ENCODE measurements at places on chromosomes 16 and 17.

GRCh38 chr16:52827456-52827855 is 225.2 kb downstream of the CHD9NB start:
- no peak for DNase-seq

DNA sequence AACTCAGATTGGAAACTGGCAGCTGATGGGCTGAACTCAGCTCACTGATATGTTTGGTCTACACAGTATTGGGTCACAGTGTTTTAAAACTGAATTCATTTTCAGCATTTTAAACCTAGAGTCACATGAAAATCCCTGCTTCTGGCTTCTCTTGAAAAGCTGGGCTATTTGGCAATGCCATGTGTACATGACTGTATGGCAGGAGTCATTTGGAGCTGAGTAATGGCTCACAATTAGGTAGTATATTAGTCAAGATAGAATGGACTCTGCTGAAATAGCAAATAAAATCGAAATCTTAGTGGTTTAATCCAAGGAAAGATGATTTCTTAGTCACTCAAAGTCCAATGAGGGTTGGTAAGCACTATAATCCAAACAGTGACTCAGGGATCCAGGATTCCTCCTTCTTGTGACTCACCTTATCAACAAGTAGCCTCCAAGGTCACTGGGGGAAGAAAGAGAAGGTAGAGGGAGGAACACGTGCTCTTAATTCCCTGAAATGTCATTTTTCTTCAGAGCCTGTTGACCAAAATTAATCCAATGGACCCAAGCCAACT is 13.9 kb upstream of the PMP22 start:
- no peak for DNase-seq

DNA sequence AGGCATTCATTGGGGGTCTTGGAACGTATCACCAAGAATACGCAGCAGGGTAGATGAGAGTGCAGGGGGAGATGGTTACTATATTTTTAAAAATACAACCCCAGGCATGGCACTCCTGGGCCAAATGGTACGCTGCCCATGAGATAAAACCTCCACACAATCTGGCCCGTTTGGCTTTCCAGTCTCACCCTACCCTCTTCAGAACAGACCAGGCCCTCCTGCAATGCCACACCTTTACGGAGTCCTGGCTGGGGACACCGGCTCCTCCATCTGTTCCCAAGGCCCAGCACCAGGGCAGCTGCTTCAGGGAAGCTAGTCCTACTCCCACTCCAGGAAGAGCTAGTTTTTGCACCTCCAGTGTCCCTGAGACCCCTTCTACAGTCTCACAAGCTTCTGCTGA is 24.4 kb downstream of the SNN start:
- DNase-seq: no peak

- DNase-seq: no peak
Observed at GRCh38 chr17:50533185-50533584, 650 bp downstream of the EPN3 start.

GRCh38 chr16:12228602-12229499 is 252.3 kb downstream of the SNX29 start:
- peak; percentile 58 for DNase-seq

- no peak for DNase-seq
Observed at GRCh38 chr17:19958023-19958422, 19.6 kb downstream of the AKAP10 start.

DNA sequence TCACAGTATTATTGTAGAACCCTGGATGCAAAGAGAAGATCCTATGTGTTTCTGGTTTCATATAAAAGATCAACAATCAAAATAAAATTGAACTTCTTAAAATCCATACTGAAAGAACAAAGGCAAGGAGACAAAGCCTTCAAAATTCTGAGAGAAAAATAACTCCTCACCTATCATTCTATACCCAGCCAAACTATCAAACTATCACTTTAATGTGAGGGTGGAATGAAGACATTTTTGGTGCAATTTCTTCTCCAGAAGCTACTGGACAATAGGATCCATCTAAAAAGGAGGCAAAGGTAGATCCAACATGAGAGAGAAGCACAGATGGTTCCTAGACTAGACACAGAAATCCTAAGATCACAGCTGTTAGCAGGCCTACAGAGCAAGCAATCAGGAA is 71.1 kb downstream of the CPPED1 start:
- no peak for DNase-seq

- DNase-seq: no peak
Observed at GRCh38 chr17:61280338-61280737, 119.3 kb upstream of the TBX2 start.

- no peak for DNase-seq
Observed at GRCh38 chr16:87311387-87311786, 5.8 kb downstream of the C16orf95 start.

GRCh38 chr17:63405741-63406261 is 40.3 kb downstream of the CYB561 start:
- peak; percentile 30 for DNase-seq

All from NCI-H1092 (cell line).